NCI-H1092 (cell line): ENCODE measurements at places on chromosomes 1 and 21.
A peak's percentile ranks its signal among the peaks of the same experiment; 100 is the strongest.

- DNase-seq: no peak
These were observed at the start of gene CCDC18 for GRCh38 chr1:93180723-93181613. TSS of gene CCDC18 (plus strand) at chr1:93180724. CDS start at chr1:93183362, 2,638 bp downstream.

DNA sequence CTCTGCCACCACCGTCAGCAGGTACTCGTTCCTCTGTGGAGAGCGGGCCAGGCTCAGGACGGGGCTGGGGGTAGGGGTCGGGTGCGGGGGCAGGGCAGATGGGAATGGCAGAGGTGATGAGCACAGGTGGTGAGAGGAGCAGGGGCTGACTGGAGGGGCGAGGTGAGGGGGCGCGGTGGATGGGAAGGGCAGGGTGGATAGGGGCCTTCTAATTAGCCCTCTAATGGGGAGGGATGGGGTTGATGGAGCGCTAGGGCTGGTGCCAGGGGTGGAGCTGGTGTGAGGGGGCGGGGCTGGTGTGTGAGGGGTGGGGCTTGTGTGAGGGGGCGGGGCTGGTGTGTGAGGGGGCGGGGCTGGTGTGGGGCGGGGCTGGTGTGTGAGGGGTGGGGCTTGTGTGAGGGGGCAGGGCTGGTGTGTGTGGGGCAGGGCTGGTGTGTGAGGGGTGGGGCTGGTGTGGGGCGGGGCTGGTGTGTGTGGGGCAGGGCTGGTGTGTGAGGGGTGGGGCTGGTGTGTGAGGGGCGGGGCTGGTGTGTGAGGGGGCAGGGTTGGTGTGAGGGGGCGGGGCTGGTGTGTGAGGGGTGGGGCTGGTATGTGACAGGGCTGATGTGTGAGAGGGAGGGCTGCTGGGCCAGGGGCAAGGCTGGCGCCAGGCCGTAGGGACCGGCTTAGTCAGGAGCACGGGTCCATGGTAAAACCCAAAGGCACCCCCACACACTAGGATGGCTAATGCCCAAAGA lies 5.9 kb downstream of the KRTAP10-1 start:
- no peak for DNase-seq

DNA sequence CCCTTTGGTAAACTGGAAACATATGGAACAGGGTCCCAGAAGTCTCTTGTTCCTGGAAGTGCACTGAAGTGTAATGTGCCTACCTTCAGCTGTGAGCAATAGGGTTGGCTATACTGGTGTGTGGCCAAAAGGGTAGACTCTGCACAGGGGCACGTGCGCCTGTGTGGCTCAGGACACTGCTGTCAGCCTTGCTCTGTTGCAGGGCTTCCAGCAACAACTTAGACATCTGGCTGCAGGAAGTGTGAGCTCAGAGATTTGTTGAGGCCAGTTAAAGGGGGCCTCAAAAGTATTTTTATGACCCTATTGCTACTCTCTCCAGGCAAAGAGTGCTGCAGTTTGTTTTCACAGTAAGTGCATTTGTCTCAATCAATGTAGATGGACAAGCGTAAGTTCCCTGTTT lies 7.5 kb downstream of the CTPS1 start:
- DNase-seq: no peak

- DNase-seq: no peak
These were observed 297.0 kb downstream of the HHAT start for GRCh38 chr1:210625715-210626114.

DNA sequence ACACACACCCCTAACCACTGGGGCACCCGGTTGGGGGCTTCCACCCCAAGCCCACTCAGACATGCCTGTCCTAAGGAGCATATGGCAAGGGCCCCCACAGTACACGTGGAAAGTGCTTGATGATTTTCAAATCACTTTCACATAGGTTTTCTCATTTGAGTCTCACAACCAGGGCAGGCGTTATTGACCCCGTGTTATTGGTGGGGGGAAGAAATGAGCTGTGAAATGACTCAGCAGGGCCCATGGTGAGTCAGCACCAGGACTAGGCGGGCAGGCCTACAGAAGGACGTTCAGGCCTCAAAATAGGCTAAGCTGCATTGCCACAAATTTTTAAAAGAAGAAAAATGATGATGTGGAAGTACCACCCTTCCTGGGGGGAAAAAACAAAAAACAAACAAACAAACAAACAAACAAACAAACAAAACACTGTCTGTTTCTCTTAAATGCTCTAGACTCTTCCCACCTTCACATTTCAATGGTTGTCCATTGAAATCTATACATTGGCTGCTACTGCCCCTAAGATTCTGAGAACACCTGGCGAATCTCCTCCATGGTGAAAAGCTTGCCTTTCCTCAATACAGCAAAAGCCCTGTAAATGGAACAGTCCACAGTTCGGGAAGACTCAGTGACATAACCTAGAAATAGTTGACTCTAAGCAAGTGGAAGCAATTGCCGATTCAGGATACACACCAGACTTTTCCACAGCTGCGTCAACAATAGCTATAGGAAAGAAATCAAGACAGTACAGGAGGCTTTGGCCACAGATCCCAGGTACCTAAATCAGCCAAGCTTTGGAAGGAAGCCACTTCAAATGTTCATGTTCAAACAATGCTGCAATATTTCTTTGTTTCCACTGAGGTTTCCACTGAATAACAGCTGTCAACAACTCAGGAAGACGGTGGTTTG lies 234.7 kb downstream of the TOMM20 start:
- DNase-seq: peak; percentile 74

- DNase-seq: no peak
These were observed 241.4 kb downstream of the TOMM20 start for GRCh38 chr1:234887016-234887900.

- DNase-seq: no peak
These were observed 464.8 kb upstream of the USP24 start for GRCh38 chr1:55679971-55680370.

GRCh38 chr1:208254376-208254775 lies 10.2 kb upstream of the PLXNA2 start:
- no peak for DNase-seq

DNA sequence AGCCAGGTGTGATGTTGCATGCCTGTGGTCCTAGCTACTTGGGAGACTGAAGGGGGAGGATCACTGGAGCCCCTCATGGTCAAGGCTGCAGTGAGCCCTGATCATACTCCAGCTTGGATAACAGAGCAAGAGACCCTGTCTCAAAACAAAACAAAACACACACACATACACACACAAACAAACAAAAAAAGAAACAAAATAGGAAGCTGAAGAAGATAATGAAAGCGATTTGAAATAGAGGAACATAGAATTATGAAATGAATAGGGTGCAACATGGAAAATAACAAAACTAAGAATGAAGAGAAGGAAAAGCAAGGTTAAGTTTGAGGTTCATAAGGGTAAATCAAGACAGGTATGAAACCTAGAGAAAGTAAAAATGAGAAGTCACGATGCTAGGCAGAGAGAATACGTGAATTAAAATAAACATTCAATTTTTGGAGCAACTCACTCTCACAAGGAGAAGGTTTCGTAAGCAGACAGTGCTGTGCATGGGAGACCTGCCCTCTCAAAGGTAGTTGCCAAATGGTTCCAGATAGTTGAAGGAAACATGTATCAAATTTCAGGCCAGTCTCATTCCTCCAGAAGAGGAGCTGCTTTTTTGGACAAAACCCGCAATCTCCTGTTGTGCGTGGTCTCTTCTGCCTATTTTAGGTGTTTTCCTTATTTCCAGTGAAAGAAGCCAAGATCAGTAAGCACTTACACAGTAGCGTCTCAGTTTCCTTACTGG lies 3.3 kb downstream of the CD46 start:
- no peak for DNase-seq

DNA sequence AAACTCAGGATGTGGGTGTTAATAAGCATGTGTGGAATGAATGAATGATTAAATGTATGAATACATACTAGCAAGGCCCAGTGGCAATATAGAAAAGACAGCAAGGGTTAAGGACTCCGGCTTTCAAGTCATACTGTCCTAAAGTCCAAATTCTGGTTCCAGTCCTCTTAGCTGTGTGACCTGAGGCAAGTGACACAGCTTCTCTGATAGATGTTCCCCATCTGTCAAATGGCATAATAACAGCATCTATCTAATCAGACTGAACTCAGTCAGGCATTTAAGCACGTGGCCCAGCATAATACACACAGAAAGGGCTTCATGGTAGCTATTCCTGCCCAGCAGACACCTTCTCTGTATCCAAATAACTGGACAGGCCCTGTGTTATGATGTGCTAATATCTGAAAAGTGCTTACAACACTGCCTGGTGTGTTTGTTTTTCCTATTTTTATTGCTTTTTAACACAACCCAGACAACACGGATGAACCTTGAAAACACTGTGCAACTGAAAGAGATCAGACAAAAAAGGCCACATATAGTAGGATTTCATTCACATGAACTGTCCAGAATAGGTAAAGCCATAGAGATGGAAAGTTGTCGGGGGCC lies 12.4 kb downstream of the ASAP3 start:
- DNase-seq: no peak

DNA sequence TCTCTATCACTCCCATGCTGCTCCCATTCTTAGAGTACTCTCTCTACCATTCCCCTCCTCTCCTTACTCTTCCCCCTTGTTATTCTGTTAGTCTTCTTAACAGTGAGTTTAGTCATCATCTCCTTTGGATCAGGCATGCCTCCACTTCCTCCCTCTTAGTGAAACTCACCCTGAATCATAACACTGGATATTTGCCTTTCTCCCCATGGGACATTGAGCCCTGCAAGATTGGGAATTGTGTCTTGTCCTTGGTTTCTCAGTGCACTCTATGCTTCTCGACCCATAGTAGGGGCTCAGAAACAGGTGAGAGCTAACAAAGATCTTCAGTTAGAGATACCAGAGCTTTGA lies 68.3 kb upstream of the GCLM start:
- no peak for DNase-seq

DNA sequence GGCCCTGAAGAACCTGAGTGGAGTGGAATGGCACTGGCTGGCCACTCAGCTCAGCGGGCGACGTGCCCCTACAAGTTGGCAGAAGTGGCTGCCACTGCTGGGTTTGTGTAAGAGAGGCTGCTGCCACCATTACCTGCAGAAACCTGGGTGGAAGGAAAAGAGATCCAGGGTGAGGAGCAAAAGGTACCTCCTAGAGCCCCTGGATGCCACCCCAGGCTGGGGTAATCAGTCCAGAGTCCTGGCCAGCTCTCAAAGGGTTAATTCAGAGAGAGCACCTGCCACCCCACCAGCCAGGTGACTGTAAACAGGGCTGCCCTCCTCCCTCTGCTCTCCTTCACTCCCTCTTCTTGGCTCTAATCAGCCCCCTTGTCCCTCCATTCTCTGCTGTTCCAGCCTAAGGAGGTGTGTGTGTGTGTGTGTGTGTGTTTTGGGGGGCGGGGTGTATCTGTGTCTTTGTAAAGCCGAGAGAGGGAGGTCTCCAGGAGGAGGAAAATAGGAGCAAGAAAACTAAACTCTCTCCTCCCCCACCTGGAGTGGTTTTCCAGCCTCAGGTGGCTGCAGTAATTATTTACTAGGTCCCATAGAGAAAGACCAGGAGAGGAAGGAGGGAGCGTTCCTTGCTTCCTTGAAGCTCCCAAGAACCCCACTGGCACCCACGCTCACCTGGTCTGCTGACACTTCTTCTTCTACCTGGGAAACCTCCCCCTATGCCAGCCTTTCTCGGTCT lies 12.6 kb downstream of the TRIM46 start:
- DNase-seq: no peak
